ENCODE measurements at places on chromosomes 1 and 21.

- peak; percentile 44 for DNase-seq
Measured at GRCh38 chr21:15638856-15639549, 90.8 kb upstream of the USP25 start.

- no peak for DNase-seq
Measured at GRCh38 chr1:58590019-58590418, 13.0 kb upstream of the TACSTD2 start.

DNA sequence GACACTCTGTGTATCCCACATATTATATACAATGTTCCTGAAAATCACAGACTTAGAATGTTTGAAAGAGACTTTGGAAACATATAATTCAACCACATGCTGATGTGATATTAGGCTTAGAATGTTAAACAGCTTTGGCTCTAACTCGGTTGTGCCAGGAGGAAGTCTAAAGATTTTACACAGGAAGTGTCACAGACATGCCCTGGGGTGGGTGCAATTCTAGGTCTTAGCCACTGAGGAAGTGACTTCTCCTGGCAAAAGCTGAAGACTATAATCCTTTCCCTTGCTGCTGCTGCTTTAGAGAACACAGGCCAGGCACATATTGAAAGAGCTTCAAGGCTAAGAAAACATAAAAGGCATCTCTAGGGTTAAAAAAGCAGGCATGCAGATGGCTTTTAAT, 51.0 kb downstream of the RPL5 start:
- no peak for DNase-seq

GRCh38 chr1:208172423-208173145, 71.6 kb downstream of the PLXNA2 start:
- DNase-seq, result peak; percentile 20

DNA sequence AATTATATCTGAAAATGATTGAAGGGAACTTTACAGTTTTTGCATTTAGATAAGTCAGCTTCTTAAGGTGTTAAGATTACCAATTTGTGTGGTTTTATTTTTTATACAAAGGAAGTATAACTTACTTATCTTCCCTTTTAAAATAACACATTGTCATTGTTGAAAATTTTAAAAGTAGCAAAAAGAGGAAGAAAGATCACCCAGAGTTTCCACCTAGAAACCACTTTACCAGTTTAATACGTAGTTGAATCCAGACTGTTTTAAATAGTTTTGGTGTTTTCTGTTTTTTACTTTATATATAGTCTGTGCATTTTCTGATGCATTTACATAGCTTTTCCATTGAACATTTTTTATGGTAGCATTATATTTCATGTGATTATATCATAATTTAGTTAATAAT, 6.1 kb downstream of the CCDC18 start:
- no peak for DNase-seq

DNA sequence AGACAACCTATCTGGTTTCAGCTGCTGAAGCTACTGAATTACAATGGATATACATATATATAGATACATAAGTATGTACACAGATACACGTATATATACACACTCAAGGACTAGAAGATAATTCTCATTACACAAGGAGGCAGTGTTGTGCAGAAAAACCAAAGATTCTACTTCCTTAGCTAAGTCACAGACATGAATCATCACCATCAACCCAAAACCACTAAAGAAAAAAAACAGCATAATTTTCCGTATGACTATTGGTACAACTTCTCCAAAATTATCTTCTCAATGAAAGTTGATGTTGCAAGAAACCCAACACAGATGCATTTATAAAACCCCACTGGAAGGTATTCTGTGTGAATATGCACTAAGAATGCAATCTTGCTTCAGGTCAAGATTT, 36.8 kb upstream of the RPF1 start:
- peak; percentile 90 for DNase-seq

DNA sequence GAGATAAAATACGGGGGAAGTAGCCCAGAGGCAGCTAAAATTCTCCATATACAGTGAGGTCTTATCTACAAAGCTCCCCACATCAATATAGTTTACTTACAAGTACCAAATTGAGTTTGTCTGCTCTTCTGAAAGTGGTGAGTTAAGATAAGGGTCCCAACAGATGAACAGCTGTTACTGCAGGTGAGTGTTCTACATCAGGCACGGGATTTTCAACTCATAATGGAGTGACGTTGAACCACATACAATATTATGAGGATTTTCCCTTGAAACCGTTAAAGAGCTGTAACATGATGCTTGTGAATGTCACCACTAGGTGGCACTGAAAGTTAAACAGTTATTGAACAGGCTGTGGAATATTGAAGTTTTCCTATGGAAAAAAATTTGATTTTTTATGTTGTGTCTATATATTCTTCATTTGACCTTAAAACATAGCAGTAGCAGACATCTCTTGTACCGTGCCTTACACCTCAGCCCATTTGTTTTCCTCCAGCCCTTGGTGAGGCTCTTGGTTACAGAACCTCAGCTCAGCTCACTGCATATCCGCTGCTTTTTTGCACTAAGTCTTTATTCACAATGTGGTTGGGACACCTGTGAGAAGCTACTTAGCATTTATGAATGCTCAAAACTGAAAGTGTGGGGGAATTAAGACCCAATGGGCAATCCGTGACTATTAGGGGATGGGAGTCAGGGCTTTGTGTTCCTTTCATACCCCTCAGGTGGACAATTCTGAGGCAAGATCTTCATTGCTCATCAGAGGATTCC, 23.2 kb downstream of the CD1D start:
- DNase-seq, result peak; percentile 36

DNA sequence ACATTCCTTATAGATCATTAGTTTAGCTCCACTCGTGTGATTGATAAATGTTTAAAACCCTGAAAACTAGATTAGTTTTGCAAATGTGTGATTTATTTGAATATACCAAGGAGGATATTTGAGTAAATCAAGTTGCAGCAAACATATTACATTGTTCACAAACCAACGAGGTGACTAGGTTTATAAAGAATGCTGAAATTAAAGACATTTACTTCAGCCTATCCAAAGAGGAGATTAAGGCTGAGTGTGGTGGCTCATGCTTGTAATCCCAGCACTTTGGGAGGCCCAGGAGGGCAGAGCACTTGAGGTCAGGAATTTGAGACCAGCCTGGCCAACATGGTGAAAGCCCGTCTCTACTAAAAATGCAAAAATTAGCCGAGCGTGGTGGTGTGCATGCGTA, 34.1 kb downstream of the VTCN1 start:
- no peak for DNase-seq

- no peak for DNase-seq
Measured at GRCh38 chr1:205692423-205692822, 12.1 kb upstream of the SLC45A3 start.

GRCh38 chr1:162029157-162029556, 5.5 kb upstream of the OLFML2B start:
- no peak for DNase-seq

GRCh38 chr21:19684328-19684727, 1280.7 kb upstream of the TMPRSS15 start:
- no peak for DNase-seq

GRCh38 chr21:34865400-34866241, 183.5 kb downstream of the RUNX1 start:
- DNase-seq, result peak; percentile 51

GRCh38 chr1:32127409-32128198, 19.7 kb downstream of the KPNA6 start:
- DNase-seq, result no peak

DNA sequence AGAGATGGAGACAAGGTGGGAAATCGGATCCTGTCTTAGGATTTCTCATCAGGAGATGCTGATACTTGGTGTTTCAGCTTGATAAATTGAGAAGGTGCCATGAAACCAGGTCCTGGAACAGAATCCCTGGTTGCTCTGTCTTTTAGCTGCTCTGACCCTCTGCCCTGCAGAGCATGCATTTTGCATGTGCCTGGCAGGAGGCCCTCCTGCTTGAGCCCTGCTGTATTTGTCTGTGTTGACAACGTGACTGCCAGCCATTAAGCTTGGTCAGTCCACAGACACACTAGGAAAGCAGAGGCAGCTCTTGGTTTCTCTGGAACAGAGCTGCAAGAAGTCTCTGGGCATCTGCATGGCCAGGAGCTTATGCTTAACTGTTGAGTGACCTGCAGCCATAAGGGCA, 2.5 kb downstream of the SLC25A44 start:
- DNase-seq, result no peak

GRCh38 chr1:200442537-200443156, 32.8 kb upstream of the ZNF281 start:
- DNase-seq, result no peak

- DNase-seq, result no peak
Measured at GRCh38 chr1:236147521-236148469, 5.5 kb downstream of the GPR137B start.

All from astrocyte (in vitro differentiated cells and primary cell).